ENCODE measurements at places on chromosomes 2 and 18.

- no peak for DNase-seq
Observed at GRCh38 chr2:89845532-89845931, 1154.1 kb downstream of the RPIA start.

DNA sequence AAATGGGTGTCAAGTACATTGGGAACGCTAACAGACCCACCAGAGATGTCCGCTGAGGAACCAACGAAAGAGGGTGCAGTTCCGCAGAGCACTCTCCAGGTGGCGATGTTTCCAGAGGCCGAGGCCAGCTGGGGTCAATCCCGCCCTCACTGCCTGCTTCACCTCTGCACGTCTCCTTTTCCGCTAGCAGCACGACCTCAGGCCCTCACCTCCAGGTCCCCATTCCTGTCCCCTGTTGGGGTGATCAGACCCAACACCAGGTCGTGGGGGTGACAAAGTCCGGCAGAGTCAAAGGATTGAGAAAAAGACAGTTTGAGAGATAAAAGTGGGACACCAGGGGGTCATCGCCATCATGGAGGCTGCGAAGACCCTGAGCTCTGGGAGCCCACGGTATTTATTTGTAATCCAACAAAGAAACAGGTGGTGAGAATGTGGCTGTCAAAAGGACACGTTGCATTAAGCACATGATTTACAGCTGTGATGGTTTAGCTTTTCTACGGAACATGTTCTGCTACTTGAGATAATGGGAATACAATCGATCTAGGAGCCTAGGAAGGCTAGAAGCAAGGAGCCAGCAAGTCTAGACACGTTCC is 27.3 kb downstream of the ZAP70 start:
- DNase-seq = peak; percentile 29

DNA sequence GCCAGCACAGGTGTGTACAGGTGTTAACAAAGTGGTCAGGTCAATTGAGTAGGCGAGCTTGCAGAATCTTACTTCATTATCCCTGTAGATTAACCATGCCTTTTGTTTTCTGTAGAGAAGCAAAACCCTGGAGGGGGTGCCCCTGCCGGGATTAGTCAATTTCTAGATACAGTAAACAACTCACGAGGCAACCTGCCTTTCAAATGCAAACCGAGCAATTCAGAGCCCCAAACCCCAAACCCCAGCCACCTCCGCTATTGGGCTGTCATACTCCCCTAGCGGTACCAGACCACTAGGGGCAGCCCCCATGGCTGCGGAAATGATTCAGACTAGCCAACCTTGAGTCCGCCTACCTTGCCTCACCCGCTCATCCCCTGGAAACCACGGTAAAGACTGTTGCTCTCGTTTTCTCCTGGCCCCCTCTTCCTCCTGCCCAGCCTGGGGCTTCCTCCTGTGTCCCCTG is 61.4 kb upstream of the KIF5C start:
- peak; percentile 26 for DNase-seq

DNA sequence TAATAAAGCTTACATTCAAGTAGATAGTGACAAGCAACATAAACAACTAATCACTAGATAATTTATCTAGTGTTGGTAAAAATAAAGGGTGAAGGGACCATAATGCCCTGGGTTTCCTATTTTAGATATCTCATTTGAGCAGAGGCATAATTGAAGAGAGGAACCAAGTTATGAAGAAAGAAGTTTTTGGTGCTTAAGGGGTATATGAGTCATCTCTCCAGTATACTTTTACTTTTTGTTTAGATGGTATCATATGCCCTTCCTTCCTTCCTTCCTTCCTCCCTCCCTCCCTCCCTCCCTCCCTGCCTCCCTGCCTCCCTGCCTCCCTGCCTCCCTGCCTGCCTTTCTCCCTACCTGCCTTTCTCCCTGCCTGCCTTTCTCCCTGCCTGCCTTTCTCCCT is 1053.5 kb upstream of the CELF4 start:
- no peak for DNase-seq

- no peak for DNase-seq
Observed at GRCh38 chr2:238595750-238596570, 169.2 kb downstream of the ASB1 start.

- DNase-seq = peak; percentile 23
Observed at GRCh38 chr2:102082571-102083392, 59.8 kb upstream of the IL1R1 start.
